Esophagus mucosa (tissue), 1 donor: ENCODE measurements at places on chromosomes 2 and 18.

- ATAC-seq: no peak
Measured at GRCh38 chr2:217398860-217399259, 539.0 kb upstream of the TNP1 start.

DNA sequence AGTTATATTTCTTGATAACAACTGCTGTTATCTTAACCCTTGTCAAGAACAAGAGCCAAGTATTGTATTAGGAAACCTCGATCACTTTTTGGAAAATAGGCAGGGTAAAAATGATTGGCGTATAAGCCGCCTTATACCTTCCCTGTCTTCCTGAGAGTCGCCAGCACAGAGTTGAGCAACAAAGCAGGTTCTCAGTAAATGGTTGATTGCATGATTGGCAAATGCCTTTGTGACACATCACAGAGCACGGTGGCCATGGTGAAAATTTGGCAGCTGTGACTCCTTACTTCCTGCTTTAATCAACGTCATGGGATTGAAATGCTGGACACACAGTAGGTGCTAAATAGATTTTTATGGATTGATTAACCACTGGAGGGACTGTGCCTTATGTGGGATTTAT is 3.9 kb upstream of the KLHL29 start:
- peak; percentile 83 for ATAC-seq

GRCh38 chr2:167127135-167127534 is 238.9 kb downstream of the XIRP2 start:
- no peak for ATAC-seq

- ATAC-seq: no peak
Measured at GRCh38 chr18:34397286-34397896, 172.7 kb upstream of the NOL4 start.

- peak; percentile 2 for ATAC-seq
Measured at GRCh38 chr2:132416723-132417395, at the start of gene GPR39. TSS of gene GPR39 (plus strand) at chr2:132416805.

GRCh38 chr2:106080959-106081358 is 113.1 kb downstream of the UXS1 start:
- no peak for ATAC-seq

GRCh38 chr2:195489101-195489500 is 167.9 kb upstream of the SLC39A10 start:
- ATAC-seq: no peak

GRCh38 chr18:58615140-58616132 is 13.5 kb downstream of the ALPK2 start:
- ATAC-seq: peak; percentile 63
